ENCODE measurements at places on chromosomes 3 and 15. TPM values are rescaled to one million over a fixed set of nuclear protein-coding genes. Genes with fewer than 3 reads are reported as not detected.

Gene IGSF11
- total RNA-seq: 4.6 TPM

Gene ZMYND10
- total RNA-seq: 0.94 TPM

Gene ILDR1
- total RNA-seq: not detected

Gene FBXO40
- total RNA-seq: not detected

Gene KBTBD8
- 0.44 TPM for total RNA-seq

Gene ZNF620
- 1.8 TPM for total RNA-seq

Gene GRIP2
- 1.3 TPM for total RNA-seq

Gene SELENOK
- total RNA-seq: 19.7 TPM

Data from A549 treated with AZD2906 at 1 μM for 4 hours (cell line).